ENCODE measurements at places on chromosomes 13 and 19. TPM values are rescaled to one million over a fixed set of nuclear protein-coding genes. Genes with fewer than 3 reads are reported as not detected.

- peak; percentile 70 for DNase-seq
Measured at GRCh38 chr19:4636151-4636717, 3.1 kb upstream of the TNFAIP8L1 start.

- peak; percentile 93 for DNase-seq
Measured at GRCh38 chr19:12766051-12766521, 9.3 kb downstream of the HOOK2 start.

PSG7 gene
- total RNA-seq, result not detected

CYP2A6 gene
- not detected for total RNA-seq

DNA sequence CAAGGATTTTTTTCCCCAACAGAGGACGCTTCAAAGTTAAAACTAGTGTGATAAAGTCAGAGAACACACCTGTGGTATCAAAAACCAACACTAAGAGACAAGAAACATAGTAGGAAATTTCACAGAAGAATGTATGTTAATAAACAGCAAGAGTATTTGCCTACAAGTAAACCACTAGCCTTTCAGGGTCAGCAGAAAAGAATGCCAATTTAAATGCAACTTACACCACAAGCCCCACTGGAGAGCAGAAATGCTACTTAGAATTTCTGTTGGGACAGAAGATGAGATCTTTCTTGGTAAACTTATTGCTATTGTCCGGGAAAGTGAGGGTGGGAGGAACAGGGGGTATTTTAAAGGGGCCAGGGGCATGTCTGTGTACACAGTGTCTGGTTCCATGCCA is 68.6 kb downstream of the STK24 start:
- DNase-seq, result no peak

DNA sequence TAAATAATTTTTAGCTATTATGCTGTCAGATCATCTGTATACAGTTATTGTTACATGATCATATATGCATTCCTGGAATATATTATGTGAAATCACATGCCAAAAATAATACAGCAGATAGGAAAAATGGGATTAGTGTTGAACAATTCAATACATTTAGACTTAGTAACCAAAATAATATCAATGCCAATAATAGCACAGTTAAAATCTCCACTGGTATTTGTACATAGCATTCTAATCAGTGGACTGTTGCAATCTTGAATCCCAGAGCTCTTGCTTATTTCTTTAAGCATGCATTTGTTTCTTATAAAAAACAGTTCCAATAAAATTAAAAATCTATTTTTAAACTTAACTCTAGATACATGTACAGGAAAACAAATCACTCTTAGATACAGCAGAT is 2772.2 kb downstream of the PCDH9 start:
- DNase-seq, result no peak

DNA sequence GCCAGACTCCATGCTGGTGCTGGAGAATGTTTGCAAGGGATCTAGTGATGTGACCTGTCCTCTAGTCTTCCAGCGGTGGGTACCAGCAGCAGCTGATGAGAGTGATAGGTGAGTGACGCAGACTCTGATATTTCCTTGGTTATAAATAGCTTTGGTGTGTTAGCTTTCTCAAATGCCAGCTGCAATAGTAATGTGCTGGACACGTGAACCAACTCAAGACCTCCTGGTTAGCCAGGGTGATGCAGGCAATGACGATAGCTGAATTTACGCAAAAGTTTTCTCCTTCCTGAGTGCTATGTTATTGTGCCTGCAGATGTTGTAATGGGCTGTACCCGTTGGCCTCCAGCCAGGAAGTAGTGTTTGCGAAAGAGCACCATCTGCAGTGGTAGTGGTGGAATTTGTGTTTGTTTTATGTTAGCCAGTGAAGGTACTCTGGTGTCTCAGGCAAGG is 129.5 kb downstream of the CYSLTR2 start:
- peak; percentile 69 for DNase-seq

FOXA3 gene
- total RNA-seq, result 1.9 TPM

GRCh38 chr13:65606622-65607021 is 1623.5 kb downstream of the PCDH9 start:
- no peak for DNase-seq

- DNase-seq, result no peak
Measured at GRCh38 chr13:73933795-73934194, 200.4 kb downstream of the KLF12 start.

CRX gene
- not detected for total RNA-seq

DNA sequence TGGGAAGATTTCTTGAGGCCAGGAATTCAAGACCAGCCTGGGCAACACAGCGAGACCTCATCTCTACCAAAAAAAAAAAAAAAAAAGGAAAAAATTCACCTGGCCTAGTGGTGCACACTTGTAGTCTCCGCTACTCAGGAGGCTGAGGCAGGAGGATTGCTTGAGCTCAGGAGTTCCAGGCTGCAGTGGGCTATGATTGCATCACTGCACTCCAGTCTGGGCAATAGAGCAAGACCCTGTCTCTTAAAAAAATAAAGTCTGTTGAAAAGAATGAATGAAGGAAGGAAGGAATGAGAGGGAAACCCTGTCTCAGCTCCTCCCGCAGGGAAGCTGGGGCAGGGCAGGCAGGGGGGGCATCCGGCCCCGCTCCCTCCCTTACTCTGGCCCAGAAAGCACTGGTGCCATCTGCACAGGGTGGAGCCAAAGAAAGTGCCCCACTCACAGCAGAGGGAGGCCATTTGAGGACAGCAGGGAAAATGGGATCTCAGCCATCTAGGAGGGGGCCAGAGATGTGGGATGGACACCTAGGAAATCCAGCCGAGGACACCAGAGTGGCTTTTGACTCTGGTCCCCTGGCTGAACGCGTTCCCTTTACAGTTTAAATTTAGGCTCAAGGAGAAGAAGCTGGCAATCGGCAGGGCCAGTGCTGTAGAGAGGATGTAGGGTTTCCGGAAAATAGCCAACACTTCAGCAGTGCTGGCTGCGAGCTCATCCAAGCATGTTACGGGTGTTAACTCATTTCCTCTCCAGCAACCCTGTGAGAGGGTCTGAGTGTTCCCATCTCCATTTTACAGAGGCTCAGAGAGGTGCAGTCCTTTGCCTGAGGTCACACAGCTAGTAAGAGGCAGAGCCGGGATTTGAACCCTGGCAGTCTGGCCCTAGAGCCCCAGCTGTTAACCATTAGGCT is 3.6 kb upstream of the HPN start:
- DNase-seq, result no peak

LRRC8E gene
- 0.79 TPM for total RNA-seq

All from transverse colon (tissue), 4 donors.